ENCODE measurements at places on chromosomes 11 and 22.

DNA sequence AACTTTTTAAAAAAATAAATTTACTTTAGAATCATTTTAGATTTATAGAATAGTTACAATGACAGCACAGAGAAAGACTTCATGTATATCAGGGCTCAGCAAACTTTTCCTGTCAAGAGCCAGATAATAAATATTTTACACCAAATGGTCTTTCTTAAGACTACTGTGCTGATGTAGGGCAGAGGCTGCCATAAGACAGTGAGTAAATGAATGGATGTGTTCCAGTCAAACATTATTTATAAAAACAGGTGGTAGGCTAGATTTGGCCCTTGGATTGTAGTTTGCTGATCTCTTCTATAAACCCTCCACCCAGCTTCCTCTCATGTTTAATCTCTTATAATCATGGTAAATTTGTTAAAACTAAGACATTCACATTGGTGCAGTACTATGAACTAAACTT, 33.0 kb downstream of the CECR2 start:
- no peak for DNase-seq

GRCh38 chr11:9138133-9138453, 46.7 kb upstream of the SCUBE2 start:
- no peak for DNase-seq

DNA sequence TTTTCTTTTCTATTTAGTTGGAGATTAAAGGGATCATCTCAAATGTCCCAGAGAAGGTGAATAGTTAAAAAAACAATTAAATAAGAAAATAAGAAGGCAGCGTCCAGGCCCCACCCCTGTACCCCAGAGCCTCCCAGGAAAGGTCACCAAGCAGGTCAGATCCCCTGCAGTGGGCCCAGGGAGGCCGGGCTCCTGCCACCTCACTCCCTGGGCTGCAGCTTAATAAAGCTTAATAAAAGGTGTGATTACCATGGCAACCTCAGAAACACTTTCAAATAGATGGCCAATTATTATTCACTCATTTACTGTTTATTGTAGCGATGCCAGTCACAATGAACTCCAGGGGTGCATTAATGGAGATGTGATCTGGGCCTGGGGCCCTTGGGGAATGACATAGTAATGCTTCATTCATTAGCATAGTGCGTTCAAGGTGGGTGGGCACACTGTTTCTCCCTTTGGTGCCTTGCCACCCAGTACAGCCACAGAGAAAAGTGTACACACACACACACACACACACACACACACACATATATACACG, 386.2 kb downstream of the CADM1 start:
- DNase-seq: no peak

- peak; percentile 82 for DNase-seq
Measured at GRCh38 chr11:32374261-32374711, 61.1 kb downstream of the WT1 start.

- no peak for DNase-seq
Measured at GRCh38 chr11:128752379-128752778, 58.5 kb downstream of the FLI1 start.

GRCh38 chr22:38845004-38845740, 1.3 kb upstream of the NPTXR start:
- no peak for DNase-seq

DNA sequence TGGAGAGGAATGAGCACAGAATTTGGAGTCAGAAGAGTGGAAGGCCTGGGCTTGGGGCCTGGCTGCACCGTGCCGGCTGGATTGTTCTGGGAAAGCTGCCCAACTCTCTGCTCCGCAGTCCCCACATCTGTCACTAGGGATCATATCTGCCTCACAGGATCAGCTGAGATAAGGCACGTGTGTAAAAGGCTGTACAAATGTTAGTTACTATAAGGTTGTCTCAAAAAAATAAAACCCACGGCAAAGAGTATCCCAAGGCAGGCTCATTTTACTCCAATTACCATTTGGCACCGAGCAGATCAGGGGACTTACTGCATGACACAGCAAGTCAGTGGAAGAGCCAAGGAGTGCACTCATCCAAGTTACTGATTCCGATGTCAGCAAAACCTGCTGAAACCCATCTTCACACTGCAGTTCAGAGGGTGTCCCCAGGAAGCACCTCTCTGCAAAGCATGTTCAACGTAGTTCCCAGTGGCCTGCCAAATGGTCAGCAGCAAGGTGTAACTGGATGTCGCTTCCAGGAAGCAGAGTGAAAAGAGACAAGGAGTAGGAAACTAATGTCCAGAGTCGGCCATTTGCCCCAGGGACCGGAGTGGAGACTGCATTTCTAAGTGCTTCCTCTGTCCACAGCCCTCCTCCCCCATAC, 18.1 kb upstream of the MRTFA start:
- no peak for DNase-seq

- no peak for DNase-seq
Measured at GRCh38 chr11:72391638-72392423, 42.5 kb downstream of the CLPB start.

GRCh38 chr22:37816543-37817180, 6.5 kb upstream of the GALR3 start:
- no peak for DNase-seq

- DNase-seq: no peak
Measured at GRCh38 chr11:77865805-77866204, 44.9 kb downstream of the AAMDC start.

DNA sequence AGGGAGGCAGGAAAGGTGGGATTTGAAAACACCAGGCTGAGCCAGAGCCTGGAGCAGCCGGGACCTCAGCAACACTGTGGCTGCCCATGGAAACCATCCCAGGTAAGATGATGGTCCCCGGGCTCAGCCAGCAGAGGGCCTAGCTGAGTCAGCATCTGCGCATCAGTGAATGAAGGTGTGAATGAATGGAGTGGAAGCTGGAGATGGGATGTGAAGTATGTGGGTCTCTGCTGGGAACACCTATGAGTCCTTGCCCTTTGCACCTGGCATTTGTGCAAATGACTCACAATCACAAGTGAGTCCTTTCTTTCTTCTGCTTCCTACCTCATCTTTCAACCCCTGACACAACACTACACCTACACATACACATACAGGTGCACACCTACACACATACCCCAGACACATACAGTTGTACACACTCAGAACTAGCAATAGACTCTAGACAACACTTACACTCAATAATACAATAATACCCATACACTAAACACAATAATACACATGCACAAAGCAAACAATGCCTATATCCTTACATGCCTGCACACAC, 62.8 kb upstream of the PRDM11 start:
- DNase-seq: no peak

- DNase-seq: no peak
Measured at GRCh38 chr11:19228968-19229367, 11.8 kb downstream of the E2F8 start.

- DNase-seq: no peak
Measured at GRCh38 chr11:113091481-113091780, 130.2 kb downstream of the NCAM1 start.

- no peak for DNase-seq
Measured at GRCh38 chr22:46653596-46653995, 33.4 kb downstream of the GRAMD4 start.

DNA sequence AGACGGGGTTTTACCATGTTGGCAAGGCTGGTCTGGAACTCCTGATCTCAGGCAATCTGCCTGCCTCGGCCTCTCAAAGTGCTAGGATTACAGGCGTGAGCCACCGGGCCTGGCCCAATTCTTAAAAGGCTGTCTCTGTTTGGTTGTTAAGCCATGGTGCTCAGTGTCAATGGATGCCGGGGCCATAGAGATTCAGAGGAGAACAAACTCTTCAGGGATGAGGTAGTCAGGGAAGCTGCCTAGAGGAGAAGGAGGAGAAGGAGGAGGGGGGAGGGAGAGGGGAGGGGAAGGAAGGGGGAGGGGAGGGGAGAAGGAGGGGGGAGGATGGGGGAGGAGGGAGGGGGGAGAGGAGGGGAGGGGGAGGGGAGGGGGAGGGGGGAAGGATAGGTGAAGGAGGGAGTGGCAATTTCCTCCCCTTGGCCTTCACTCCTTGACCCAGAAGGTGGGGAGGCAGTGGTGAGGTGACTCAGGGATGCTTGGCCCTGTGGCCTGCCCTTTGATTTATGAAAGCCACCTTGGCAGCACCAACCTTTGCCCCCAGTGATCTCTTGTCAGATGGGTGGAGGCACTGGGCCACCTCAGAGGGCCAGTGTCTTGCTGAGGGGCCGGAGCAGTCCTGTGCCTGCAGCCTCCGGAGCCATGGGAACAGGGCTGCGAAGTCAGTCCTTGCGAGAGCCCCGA, at the start of gene C11orf86:
Gene C11orf86, plus strand, starts transcription at position 581 of the 681 bp plus-strand sequence. Its CDS starts 59 bp downstream, at position 640.
- no peak for DNase-seq

- DNase-seq: no peak
Measured at GRCh38 chr11:2789791-2790567, 90.2 kb upstream of the KCNQ1OT1 start.

DNA sequence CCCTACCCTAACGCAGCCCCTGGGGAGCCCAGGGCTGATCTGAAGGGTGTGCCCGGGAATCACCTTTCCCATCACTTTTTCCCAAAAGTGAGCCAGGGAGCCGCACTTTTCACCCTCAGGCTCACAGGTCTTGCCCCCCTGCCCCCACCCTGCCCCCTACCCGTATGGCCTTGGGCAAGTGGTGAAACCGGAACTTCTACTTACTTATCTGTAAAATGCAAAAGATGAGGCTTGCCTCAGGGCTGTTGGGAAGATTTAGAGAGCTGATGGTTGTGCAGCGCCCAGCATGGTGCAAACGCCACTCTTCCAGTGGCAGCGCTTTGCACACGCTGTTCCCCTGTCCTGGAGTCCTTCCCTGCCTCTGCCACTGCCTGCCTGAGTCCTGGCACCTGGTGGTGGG, 8.0 kb downstream of the SYT12 start:
- DNase-seq: no peak

GRCh38 chr11:130671801-130672700, 223.6 kb downstream of the ADAMTS15 start:
- no peak for DNase-seq

GRCh38 chr11:10366568-10367331, 61.9 kb downstream of the ADM start:
- peak; percentile 17 for DNase-seq

- DNase-seq: no peak
Measured at GRCh38 chr11:110730773-110731172, 18.5 kb upstream of the ARHGAP20 start.

GRCh38 chr11:92841719-92842118, 127.7 kb upstream of the MTNR1B start:
- DNase-seq: no peak

- DNase-seq: no peak
Measured at GRCh38 chr22:29128891-29129807, 56.3 kb downstream of the KREMEN1 start.

DNA sequence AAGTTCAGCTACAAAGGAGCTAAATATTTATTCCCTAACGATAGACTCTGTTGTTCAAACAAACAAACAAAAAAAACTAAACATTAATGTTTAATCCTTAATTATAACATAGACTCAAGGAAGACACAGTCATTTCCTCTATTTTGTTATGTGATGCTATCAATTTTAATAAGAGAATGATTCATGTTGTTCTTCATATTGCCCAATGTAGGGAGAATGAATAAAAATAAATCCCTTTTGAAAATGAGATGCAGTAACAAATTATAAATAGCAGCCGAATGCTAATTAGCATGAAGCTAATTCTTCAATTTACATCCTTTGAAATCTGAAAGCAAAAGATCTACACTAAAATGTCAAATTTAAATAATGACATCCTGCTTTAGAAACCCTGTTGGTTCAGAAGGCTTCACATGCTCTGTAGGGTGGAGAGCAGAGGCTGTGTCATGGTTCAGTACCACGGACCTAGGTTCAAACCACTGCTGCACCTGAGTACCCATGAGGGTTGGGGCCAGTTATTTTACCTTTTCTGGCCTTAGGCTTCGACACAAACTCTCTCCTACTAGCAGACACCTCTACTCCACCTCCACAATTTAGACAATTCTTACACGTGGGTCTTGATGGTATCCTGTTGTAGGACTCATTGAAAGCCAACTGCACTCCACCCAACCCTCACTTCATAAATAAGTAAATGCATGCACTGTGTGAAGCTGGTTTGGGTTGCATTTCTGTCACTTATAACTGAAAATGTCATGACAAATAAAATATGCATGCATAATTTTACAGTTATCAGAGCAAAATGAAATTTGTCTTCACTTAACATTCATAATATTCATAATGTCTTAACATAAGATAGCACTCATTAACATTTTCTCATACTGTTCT, 89.0 kb downstream of the RRAS2 start:
- no peak for DNase-seq

- no peak for DNase-seq
Measured at GRCh38 chr22:24108073-24108472, 73.2 kb upstream of the SUSD2 start.

- DNase-seq: no peak
Measured at GRCh38 chr22:27493796-27494195, 307.8 kb downstream of the MN1 start.

DNA sequence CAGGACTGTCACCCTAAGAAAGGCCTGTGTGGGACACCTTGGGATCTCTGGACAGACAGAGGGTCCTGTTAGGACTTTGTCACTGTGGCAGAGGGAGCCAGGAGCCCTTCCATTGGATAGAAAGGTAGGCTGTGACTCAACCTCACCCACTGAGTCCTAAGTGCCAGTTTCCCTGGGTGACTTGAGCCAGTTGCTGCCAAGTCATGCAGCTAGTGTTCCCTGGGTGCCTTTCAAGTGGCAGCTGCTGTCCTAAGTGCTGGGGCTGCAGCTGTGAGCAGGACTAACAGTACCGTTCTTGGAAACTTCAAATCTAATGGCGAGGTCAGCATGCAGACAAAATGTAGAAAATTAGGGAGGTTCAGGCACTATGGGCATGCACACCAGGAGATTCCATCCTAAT, 393.7 kb downstream of the TMEM135 start:
- no peak for DNase-seq

GRCh38 chr22:47782328-47783075, 1020.1 kb downstream of the TBC1D22A start:
- no peak for DNase-seq

DNA sequence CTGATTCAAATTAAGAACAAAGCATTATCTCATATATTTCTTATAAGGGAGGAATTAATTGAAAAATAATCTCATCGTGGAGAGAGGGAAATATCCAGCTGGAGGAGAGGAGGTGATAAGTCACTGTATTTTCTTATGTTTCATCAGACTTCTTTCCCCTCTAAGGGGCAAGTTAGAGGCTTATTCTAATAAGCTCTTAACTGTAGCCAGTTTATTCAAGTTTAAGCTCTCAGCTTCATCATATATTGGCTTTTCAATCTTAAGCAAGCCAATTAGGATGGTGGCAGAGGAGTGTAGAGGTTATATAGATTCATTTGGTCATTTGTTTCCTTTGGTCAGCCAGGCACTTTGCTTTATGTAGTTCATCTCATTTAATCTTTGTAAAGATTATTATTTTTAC, 256.7 kb downstream of the GRM5 start:
- no peak for DNase-seq

- DNase-seq: no peak
Measured at GRCh38 chr11:4975436-4975835, 19.2 kb upstream of the OR51L1 start.

GRCh38 chr22:17980015-17980590, 44.3 kb downstream of the MICAL3 start:
- no peak for DNase-seq

DNA sequence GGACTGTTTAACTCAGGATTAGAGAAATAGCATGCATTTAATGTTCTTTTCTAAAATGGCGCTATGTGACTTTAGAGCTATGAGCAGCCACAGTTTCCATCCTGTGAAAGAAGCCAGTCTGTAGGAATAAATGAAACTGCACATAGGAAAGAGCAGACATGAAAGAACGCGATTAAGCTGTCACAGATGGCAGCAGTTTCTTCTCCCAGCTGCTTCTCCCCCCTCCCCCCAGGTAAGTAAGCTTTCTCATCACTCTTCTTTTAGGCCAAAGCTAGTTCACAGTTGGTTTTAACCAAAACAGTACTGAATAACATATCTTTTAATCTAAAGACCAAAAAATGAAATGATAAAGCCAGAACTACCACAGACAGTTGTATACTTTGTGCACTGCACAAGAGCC, 266.4 kb downstream of the KCNA4 start:
- DNase-seq: no peak
